ENCODE measurements at places on chromosomes 2 and 18. TPM values are rescaled to one million over a fixed set of nuclear protein-coding genes. Genes with fewer than 3 reads are reported as not detected.

GRCh38 chr18:36693931-36694620 lies 134.7 kb downstream of the TPGS2 start:
- no peaks in the 10 kb centered on the region for H3K4me1 ChIP-seq
- H3K4me3 ChIP-seq, result no peak overlapping the region
- H3K27me3 ChIP-seq, result no peaks in the 10 kb centered on the region
- no peak overlapping the region for H3K27ac ChIP-seq
- H3K36me3 ChIP-seq, result no peaks in the 10 kb centered on the region
- DNase-seq, result no peak

- H3K4me1 ChIP-seq, result no peaks in the 10 kb centered on the region
- H3K27ac ChIP-seq, result no peak overlapping the region
- no peak overlapping the region for H3K4me3 ChIP-seq
- no peaks in the 10 kb centered on the region for H3K27me3 ChIP-seq
These were observed 91.2 kb upstream of the UXS1 start for GRCh38 chr2:106285237-106285829.

GRCh38 chr2:27379836-27380625 lies 503 bp downstream of the ZNF513 start:
- H3K4me1 ChIP-seq, result peaks cover 8% of the 10 kb centered on the region
- no peak for DNase-seq
- peak overlapping the region; percentile 95 for H3K27ac ChIP-seq

DNA sequence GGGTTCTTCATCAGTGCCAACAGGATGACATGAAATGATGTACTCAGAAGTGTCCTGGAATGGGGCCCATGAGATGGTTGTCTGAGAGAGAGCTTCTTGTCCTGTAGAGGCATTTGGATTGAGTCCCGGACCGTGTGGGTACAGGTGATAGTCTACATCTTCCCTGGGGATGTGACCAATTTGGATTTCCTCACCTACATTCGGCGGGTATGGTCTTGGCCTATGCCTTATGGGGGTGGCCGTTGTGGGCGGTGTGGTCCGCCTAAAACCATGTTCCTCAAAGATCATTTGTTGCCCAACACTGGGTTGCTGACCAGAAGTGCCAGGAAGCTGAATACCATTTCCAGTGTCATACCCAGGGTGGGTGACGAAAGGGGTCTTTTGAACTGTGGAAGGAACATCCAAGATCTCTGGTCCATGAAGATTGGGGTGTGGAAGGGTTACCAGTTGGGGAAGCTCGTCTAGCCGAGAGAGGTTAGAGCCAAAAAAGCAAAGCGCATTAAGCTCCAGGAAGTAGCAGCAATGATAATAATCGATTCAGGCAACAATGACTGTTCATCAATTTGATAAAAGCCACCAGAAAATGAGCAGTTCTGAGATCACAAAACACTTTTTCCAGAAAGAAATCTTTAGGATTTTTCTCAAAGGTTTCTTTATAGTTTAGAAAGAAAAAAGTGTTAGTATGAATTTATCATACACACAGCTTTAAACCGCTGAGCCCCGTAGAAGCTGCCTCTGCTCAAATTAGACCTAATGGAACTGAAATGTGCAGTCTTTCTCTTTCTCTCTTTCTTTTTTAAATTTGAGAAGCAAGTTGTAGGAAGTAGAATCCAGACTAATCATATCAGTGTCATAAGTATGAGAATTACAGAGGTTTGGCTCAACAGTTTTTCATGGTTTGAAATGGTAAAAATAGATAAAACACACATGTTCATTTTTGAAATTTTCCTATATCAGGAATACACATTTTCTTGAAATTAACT lies 60.3 kb downstream of the ATIC start:
- no peaks in the 10 kb centered on the region for H3K27me3 ChIP-seq
- no peak overlapping the region for H3K4me3 ChIP-seq
- no peaks in the 10 kb centered on the region for H3K4me1 ChIP-seq
- H3K36me3 ChIP-seq, result no peaks in the 10 kb centered on the region

GRCh38 chr2:205245652-205246051 lies 436.6 kb upstream of the NRP2 start:
- H3K4me1 ChIP-seq, result no peaks in the 10 kb centered on the region
- H3K27ac ChIP-seq, result no peak overlapping the region
- no peaks in the 10 kb centered on the region for H3K27me3 ChIP-seq
- no peaks in the 10 kb centered on the region for H3K36me3 ChIP-seq
- H3K4me3 ChIP-seq, result no peak overlapping the region

DNA sequence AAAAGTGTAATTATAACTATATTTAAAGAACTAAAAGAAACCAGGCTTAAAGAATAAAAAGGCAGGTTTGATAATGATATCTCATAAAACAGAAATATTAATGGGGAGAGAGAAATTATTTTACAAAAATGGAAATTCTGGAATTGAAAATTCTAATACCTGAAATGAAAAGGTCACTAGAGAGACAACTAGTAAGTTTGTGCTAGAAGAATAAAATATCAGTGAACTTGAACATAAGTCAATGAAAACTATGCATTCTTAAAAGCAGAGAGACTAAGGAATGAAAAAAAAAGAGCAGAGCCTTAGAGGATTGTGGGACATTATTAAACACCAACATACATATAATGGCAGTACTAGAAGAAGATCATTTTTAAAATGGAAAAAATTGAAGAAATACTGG lies 1475.0 kb upstream of the ZEB2 start:
- H3K27me3 ChIP-seq, result no peaks in the 10 kb centered on the region
- no peak overlapping the region for H3K27ac ChIP-seq
- H3K36me3 ChIP-seq, result no peaks in the 10 kb centered on the region
- no peak for DNase-seq

DNA sequence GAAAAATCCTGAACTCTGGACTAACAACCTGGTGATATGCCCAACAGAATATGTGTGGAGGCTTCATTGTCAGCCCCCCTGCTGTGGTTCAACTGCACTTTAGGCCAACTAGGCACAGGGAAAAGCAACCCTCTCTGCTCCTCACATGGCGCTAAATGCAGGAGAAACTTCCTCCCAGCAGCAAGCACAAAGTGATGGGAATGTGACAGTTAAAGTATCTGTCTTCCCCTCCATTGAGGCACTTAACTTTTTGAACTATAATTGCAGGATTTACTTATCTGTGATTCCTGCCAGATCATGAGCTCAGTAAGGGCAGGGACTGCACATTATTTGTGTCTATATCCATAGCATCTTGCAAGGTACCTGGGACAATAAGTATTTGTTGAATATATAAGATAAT lies 981.2 kb upstream of the KLHL29 start:
- H3K4me1 ChIP-seq, result no peaks in the 10 kb centered on the region
- H3K27me3 ChIP-seq, result no peaks in the 10 kb centered on the region
- no peak overlapping the region for H3K4me3 ChIP-seq
- H3K27ac ChIP-seq, result no peak overlapping the region

DNA sequence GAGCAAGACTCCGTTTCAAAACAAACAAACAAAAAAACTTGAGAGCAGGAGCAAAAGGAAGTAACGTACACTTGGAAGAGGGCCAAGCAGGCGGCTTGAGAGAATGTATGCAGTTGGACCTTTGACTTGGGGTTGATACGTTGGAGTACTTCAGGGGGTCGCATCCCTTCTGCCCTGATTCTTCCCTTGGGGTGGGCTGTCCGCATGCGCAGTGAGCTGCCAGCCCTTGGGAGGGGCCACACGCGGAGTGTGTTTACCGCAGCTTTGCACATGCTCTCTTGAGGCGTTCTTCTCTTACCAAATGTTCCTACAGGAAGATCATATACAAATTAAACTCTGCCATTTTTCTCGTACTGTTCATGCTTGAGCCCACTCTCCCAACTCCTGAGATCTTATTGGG lies 38.1 kb upstream of the SOCS6 start:
- no peaks in the 10 kb centered on the region for H3K27me3 ChIP-seq
- no peak for DNase-seq
- H3K27ac ChIP-seq, result no peak overlapping the region
- no peaks in the 10 kb centered on the region for H3K36me3 ChIP-seq
- H3K4me3 ChIP-seq, result no peak overlapping the region
- no peaks in the 10 kb centered on the region for H3K4me1 ChIP-seq

DNA sequence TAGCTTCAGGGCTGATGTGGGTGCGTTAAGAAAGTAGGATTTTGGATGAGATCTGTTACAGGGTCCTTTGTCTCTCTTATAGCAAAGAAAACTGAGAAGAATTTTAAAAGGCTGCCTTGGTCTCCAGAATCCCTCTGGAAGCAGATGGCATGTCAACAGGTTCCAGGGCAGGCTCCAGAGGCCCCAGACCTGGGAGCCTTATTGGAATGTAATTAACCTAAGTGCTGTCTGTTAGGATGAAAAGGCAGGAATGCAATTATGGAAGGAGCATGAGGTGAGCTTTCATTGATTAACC lies 97.2 kb upstream of the PKDCC start:
- H3K27me3 ChIP-seq, result no peaks in the 10 kb centered on the region
- H3K36me3 ChIP-seq, result no peaks in the 10 kb centered on the region
- no peak overlapping the region for H3K4me3 ChIP-seq
- H3K27ac ChIP-seq, result no peak overlapping the region
- peak; percentile 34 for DNase-seq
- peaks cover 54% of the 10 kb centered on the region for H3K4me1 ChIP-seq

DNA sequence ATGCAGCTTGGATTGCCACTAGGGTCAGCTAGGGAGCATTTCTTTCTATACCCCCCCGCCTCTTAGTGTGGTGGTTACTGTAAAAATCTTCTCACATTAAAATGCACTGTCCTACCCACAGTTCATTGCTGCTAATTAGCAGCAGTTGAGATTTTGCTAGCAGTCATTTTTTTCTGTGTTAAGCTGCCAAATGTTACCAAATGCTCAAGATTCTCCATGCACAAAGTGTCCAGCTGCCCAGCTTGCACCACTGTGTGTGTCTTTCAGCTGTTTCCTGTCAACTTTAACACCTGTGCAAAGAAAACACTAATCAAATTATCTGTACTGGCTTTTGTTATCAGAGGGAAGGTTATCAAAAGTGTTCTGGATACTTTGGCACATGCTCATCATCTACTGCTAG lies 679.3 kb downstream of the NR4A2 start:
- no peaks in the 10 kb centered on the region for H3K36me3 ChIP-seq
- no peaks in the 10 kb centered on the region for H3K4me1 ChIP-seq
- no peak overlapping the region for H3K4me3 ChIP-seq
- DNase-seq, result no peak
- no peak overlapping the region for H3K27ac ChIP-seq

- DNase-seq, result no peak
- no peak overlapping the region for H3K27ac ChIP-seq
- no peak overlapping the region for H3K4me3 ChIP-seq
- no peaks in the 10 kb centered on the region for H3K27me3 ChIP-seq
These were observed 241.9 kb upstream of the SLC14A2 start for GRCh38 chr18:45373286-45373880.

GRCh38 chr2:217325251-217325650 lies 465.4 kb upstream of the TNP1 start:
- no peaks in the 10 kb centered on the region for H3K27me3 ChIP-seq
- peaks cover 3% of the 10 kb centered on the region for H3K4me1 ChIP-seq
- DNase-seq, result no peak
- no peaks in the 10 kb centered on the region for H3K36me3 ChIP-seq
- no peak overlapping the region for H3K4me3 ChIP-seq

DNA sequence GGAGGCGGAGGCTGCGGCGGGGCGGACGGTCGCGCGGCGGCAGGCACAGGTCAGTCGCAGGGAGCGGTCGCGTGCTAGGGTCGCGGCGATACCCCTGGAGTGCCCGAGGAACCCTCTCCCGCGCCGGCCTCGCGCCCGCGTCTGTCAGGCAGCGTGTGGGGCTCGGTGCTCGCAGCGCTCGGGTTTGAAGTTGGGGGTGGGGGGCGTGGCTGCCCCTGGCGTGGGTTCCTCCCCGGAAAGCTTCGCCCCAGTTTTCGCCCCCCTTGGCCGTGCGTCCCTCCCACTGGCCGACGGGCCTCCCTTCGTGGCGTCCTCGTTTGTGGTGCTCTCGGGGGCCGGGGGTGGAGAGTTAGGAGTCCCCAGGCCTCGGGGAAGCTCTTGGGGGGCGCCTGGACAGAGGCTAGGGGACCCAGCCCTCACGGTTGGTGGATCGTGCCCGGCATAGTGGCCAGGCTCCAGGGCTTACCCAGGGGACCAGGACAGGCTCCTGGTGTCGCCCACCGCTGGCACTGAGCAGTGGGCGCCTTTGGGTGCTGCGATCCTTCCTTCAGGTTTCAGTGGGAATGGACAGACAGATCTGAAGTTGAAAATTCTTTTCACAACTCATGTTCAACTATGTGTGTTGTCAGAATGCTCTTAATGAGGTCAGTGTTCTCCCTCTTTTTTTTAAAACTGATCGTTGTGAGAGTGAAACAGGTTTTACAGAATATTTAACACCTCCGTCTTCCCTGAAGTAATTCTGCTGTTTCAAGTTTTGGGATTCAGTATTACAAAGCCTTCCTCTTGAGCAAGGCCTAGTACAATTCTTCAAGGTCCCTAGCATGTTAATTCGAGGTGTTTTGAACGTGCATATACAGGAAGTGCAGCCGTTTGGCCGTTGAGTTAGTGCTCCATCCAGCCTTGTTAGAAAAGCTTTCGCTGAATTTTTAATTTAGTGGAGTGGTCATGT lies 604 bp downstream of the RALBP1 start:
- DNase-seq, result no peak
- H3K27me3 ChIP-seq, result no peaks in the 10 kb centered on the region
- H3K36me3 ChIP-seq, result no peaks in the 10 kb centered on the region
- peak overlapping the region; percentile 84 for H3K4me3 ChIP-seq
- H3K27ac ChIP-seq, result peak overlapping the region; percentile 87
- H3K4me1 ChIP-seq, result peaks cover 9% of the 10 kb centered on the region

DNA sequence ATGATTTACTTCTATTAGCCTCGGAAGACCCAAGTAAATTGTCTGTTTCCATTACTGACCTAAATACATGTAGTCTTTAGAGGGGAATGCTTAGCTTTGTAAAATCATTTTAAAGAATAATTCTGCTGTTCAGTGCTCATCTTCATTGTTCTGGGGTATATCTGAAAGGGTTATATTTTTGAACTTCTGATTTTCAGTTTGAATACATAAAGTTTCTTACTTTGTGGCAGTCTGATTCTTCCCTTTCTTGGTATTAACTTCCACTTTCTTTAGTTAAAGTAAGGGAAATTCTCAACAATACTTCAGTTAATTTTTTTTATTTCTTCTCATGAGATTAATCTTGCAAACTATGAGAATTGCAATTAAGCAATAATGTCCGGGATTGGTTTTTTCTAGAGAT lies 148.4 kb downstream of the DOCK10 start:
- DNase-seq, result no peak
- H3K4me3 ChIP-seq, result no peak overlapping the region
- H3K36me3 ChIP-seq, result no peaks in the 10 kb centered on the region
- H3K27me3 ChIP-seq, result no peaks in the 10 kb centered on the region
- H3K27ac ChIP-seq, result no peak overlapping the region

- no peak for DNase-seq
These were observed 6.7 kb downstream of the ATG16L1 start for GRCh38 chr2:233258211-233258610.

GRCh38 chr2:85266146-85267041 lies 61.4 kb downstream of the TGOLN2 start:
- H3K27me3 ChIP-seq, result no peaks in the 10 kb centered on the region
- no peaks in the 10 kb centered on the region for H3K36me3 ChIP-seq
- H3K4me1 ChIP-seq, result peaks cover 49% of the 10 kb centered on the region

SKA1 gene
- total RNA-seq, result 57.2 TPM

LAMA1 gene
- 95.4 TPM for total RNA-seq

ANKRD62 gene
- total RNA-seq, result 0.15 TPM

AQP12A gene
- total RNA-seq, result not detected
